ENCODE measurements at places on chromosomes 6 and 20.

DNA sequence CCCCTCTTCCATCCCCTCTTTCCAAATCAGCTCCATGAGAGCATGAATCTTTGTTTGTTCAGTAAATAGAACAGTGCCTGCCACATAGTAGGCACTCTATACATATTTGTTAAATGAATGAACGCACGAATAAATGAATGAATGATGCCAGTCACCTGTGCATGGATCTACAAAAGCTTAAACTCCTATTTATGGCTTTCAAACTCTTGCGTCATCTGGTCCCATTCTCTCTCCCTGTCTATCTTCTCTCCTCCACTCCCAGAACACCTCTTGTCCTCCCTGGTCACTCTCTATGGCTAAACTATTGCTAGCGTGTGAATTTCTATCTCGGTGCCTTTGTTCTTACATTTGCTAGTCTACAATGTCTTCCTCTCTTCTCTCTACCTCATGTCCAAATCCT lies 24.8 kb downstream of the SCGN start:
- no peak for DNase-seq

DNA sequence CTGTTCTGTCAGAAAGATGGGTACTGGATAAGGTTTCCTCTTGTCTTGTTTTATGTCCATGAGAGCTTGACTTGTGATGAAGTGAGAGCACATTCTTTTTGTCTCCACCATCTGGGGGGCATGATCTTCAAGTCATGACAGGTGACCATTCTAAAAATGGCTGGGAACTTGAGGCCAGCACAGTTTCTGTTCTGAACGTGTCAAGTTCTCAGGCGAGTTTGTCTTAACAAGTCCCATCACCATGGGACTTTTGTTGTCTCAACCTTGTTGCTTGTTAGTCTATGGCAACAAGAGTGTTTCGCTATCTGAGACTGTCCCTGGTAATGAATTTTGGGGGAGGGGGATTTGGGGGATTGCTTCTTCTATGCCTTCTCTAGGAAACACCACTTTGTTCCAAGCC lies 25.6 kb upstream of the ENPP4 start:
- no peak for DNase-seq

DNA sequence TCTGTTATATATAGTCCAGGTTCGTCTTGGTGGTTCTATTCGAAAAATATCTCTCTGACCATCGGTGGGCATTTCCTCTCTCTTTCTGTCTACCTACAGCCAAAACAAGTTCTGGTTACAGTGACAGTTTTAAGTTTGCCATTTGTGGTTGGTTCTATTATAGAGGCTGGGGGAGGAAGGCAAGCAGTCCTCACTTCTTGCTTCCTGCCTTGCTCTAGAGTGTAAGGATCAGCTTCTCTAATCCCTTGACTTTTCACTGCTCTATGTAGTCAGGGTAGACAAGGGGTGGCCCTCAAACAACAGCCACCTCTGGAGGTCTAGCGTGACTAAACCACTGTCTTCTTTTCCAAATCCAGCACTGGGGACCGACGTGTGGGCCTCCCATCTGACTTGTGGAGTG lies 16.1 kb downstream of the E2F3 start:
- no peak for DNase-seq

DNA sequence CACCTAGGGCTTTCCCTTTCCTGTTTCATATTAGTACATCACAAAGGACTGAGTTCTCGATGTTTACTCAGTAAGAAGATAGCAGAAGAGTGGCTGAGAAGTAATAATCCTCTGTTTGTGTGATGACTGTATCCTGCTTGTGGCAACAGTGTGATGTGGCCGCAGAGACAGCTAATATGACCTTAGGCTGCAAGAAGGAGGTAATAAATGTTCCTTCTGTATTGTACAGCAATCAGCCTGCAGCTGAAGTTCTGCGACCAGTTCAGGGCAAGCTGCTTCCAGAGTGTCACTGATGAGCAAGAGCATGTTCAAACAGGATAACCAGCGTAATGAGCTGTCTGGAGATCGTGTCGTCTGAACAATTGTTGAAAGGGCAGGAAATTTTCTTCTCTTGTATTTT lies 70.9 kb downstream of the OPN5 start:
- DNase-seq = peak; percentile 95

- no peak for DNase-seq
These were observed 112.1 kb upstream of the SSTR4 start for GRCh38 chr20:22922987-22923386.

GRCh38 chr20:64064145-64064698 lies 1.2 kb downstream of the TCEA2 start:
- DNase-seq = no peak

GRCh38 chr6:21441386-21441785 lies 152.2 kb upstream of the SOX4 start:
- DNase-seq = no peak

- DNase-seq = peak; percentile 57
These were observed 10.4 kb upstream of the FRMD1 start for GRCh38 chr6:168089186-168090063.

DNA sequence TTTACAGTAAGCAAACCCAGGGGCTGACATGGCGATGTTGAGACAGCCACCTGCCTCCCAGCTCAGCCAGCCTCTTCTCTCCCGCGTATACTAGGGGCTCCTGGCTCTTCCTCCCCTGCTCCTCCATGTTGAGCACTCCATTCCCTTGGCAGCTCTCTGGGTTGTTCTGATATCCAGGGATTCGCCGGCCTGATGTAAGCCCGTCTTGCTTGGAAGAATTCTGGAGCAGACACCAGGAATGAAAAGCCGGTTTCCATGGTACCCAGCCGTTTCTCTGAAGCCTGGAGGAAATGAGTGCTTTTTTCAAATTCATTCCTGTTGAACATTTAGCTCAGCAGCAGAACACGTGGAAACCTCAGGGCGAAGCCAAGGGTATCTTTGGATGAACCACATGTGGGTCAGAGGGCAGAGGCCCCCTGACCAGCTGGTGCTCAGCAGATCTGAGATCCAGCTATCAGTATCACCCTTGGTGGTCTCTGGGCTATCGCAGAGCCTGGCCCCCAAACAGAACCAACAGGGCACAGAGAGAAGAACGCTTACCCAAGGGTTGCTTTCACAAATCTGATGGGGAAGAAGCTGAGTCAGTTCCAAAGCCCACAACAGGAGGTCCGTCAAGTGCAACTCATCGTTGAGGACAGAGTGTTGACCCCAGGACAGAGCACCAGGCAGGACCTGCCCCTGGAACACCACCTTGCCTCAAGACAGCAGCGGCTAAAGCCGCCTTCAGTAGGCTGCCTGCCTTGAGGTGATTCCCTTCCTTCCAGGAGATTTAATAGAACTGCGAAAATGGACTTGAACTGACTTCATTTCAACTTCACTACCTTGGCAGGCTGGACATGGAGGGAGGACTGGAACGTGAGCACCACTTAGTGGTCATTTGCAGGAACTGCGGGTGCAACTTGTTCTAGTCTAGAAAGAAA lies 96.1 kb upstream of the RIN2 start:
- DNase-seq = peak; percentile 92

GRCh38 chr20:58432186-58432954 lies 43.3 kb downstream of the VAPB start:
- no peak for DNase-seq

- no peak for DNase-seq
These were observed 65.3 kb upstream of the SAMD3 start for GRCh38 chr6:130288065-130288464.

- no peak for DNase-seq
These were observed 5.4 kb upstream of the FAM210B start for GRCh38 chr20:56353356-56353755.

GRCh38 chr6:64890609-64891008 lies 816.4 kb downstream of the EYS start:
- DNase-seq = no peak

DNA sequence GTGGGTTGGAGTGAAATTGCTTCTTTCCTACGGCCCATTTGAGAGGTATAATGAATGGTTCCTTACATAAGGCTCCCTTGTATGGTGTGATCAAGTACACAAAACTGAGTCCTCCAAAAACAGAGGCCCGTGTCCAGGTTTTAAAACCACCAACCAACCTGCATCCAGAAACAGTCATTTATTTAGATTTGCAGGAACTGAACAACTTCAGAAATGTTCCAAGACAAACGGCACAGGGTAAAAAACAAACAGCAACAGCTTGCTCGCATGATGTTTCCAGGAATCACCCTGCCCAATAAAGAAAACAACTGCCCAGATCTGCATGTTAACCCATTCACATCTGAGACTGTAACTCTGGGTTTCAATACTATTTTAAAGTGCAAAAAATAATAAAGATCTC lies 40.2 kb upstream of the TRAM2 start:
- no peak for DNase-seq

DNA sequence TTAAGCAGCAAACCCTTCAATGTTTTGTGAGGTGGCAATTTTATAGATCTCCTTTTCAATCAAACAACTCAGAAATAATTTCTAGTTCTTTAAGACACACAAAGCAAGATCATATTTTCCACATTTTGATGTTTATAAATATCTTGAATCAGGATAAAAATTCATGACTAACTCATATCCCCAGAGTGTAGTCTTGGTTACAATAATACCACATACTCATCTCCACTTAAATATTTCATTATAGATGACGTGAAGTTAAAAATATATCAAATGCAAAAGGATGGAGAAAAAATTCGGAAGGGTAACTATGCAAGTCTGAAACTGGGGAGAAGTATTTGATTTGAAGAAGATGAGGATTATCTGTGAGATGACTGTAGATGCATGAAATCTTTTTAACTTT lies 59.8 kb upstream of the HIVEP1 start:
- DNase-seq = no peak

GRCh38 chr20:1188347-1188746 lies 3.6 kb upstream of the TMEM74B start:
- DNase-seq = no peak

DNA sequence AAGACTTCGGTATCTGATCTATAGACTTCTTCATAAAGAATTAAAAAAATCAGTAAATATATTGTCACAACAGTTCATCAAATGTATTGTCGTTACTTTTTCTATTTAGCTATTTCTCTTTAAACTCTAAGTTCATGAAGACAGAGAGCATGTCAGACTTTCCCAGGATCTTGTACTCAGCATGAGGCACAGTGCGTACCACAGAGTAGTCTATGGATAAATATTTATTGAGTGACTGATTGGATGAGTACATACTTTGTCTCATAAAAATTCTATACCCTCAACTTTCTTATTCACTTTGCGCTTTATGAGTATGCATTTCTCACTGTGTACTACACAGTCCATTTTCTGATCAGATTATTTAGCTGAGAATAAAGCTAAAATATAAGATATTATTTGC lies 1284.4 kb upstream of the ADGRB3 start:
- no peak for DNase-seq

DNA sequence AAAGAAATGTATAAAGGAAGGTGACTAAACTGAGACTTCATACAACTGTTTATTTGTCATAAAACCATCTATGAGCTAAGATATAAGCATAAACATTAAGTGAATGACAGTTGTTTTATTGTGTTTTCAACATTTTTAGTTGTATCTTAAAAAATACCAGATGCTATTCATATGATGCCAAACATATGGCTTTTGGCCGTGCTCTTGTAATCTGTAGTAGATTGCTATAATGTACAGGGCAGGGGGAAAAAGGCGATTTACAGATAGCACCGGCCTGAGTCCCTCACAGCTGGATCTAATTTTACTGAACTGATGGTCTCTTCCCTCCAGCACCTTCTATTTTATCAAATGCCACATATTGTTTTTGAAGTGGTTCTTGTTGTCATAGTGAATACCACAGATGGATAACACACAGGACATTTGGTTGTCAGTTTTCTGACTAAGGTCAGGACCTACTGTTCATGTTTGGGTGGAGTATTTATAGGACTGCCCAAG lies 48.2 kb downstream of the CENPW start:
- no peak for DNase-seq

DNA sequence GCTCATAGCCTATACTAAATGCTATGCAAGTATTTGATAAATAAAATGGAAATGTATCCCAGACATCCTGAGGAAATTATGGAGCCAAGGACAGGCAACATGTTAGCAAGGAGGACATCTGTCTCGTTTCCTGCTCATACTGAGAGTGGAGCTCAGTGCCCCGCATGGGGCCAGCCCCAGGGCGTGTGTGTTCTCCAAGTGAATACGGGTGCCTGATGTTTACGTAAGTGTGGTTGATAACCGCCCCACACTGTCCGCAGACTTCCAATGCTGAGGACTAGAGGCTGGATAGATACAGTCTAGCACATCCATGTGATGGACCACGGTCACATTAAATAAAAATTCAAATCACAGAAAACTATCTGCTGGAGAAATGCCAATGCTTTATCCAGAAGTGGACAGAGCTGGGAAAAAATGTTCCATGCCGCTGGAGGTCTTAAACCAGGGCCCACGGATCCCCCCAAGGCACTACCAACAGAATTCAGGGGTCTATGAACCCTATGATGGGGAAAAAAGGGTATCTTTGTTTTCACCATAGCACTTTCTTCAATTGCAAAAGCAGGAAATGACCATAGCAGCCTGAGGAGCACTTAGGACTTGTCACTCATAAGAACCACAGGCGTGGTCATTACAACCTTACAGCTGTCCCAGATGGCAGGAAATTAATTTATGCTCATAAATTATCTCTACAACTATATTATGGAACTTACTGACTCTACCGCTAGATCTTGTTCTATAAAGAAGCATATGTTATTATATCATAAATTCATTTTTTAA lies 24.9 kb downstream of the TGM2 start:
- peak; percentile 72 for DNase-seq

DNA sequence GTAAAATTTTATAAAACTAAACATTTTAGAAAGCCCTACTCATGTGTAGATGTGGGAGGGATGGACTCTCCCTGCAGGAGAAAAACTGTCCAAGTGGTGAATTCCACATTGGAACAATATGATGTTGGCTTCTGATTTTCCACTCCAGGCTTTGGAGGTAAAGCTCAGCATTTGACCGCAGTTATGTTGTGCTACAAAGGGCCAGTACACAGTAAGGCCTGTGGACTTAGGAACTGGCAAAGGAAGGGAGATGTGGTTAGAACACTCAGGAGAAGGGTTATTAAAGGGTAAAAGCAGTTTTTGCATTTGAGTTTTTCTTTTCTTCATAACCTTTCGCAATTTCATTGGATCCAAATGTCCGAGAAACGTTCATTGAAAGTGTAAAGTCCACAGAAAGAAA lies 150.3 kb upstream of the SASH1 start:
- DNase-seq = no peak

DNA sequence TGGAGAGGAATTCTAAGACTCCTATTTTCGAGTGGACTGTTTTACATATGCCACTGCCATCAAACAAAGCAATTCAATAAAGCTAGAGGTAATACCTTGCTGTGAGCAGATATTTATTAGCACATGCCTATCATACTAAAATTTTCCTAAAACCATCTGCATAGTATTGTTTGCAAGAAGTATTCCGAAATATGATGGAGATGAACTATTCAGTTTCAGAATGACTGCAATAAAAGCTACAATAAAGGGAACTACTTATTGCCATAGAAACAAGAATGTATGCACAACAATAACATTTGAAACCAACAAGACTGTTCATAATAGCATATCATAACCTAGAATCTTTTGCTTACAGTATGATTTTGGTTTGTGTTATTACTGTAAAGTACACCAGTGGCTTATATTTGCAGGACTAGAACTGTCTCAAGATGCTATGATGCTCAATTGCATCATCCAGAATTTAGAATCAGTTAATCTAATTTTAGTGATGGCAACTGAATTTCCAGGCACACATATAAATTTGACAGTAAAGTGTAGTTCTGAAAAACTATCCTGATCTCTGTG lies 144.3 kb downstream of the GRIK2 start:
- DNase-seq = no peak

Measured in NCI-H510A treated with DMSO at 0.1 percent for 48 hours (cell line).